ENCODE measurements at places on chromosomes 2 and 18.

DNA sequence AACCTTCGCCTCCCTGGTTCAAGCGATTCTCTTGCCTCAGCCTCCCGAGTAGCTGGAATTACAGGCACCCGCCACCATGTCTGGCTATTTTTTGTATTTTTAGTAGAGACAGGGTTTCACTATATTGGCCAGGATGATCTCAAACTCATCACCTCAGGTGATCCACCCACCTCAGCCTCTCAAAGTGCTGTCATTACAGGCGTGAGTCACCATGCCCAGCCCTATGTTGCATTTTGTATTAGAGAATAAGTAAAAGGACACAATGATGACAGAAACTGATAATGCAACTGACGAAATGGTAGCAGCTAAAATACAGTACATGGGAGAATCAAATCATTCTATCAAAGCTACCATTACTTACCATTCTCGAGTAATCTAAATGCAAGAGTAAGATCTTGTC lies 276.7 kb downstream of the DSEL start:
- DNase-seq: peak; percentile 5

DNA sequence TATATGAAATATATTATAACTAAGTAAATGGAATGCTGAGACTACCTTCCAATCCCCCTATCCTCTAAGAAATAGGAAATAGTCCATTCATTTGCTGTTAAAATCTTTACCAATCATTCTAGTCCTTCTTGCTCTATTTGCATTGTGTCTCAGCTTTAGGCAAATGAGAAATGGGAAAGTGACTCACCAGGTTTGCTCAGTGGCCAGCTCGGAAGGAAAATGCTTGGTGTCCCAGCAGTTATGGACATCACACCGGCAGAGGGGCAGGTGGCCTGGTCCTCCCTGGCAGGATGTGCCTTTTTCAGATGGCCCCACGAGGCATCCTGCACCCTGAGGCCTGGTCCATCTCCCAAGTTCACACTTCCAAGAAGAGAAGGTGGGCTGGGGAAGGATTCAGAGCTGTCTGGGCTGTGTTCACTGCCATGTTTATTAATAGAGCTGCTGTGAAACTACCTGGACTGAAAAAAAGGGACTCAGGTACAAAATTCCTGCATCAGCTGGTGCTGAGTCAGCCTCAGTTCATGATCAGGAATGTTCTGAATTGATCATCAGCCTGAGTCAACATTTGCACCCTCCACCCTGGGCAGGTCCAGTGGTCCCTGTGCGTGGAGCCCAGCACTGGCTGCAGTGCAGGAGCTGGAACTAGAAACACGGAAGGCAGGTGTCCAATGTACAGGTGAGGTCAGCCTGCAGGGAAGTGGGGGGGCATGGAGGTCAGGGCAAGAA lies 60.1 kb upstream of the ARL4C start:
- DNase-seq: no peak

GRCh38 chr2:3430740-3431490 lies 51.4 kb downstream of the TRAPPC12 start:
- no peak for DNase-seq

DNA sequence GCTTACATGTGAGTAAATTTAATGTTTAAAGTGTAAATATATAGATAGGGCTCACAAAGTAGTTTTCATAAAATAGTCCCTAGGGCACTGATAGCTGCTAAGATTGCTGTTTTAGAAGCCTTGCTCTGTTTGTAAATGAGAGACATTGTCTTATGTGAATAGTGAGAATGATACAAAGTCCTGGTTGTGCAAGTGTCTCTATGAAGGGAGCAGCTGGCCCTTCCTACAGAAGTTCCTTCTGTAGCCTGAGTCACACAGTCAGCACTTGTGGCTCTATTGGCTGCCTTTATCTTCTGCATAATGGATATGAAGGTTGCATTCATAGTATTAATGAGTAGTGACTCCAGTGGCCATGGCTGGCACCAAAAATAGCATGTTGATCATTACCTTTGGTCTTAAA lies 279.7 kb downstream of the OSR1 start:
- no peak for DNase-seq

DNA sequence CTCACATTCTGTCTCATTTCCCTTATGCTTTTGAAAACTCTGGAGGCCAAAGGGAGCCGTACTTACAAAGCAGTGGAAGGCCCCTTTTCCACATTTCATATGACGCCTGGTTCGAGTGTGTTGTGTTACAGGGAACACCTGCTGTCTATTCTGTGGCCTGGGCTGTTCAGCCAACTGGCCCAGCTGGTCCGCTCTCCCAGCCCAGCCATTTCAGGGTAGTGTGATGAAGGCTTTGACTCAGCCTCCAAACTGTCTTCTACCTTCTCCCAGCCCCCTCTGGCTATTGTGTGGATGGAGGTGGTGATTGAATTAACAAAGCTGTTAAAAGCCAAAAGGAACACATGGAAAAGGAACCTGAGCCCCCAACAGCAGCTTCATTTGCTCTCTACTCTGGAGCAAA lies 233.8 kb downstream of the ICOS start:
- DNase-seq: no peak

- DNase-seq: no peak
Observed at GRCh38 chr2:126887506-126887905, 11.2 kb upstream of the TEX51 start.

DNA sequence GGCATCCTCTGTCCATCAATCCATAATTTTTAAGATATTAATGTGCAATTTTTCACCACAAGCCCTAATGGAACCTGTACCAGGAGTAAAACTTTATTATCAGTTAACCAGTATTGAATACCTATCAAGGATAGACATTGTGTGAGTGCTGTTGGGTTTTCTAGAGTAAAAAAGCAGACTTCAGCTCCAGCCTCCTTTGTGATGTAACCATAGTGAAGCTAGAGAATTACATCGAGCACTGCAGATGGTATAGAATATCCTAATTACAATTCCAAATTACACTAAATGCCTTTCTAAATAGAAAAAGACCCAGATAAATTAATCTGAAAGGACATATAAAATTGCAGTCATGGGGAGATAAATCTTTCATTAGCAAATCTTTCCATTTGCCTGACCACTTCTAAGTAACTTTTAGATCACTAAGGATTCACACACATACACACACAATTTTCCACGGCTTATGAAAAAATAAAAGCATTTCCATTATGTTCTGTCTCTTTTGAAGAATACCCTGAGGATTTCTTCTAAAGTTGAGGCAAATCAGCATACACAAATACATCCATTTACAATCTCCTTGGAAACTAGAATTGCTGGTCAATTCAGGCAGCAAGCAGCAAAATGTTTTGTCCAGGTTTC lies 117.1 kb upstream of the TANK start:
- DNase-seq: no peak

GRCh38 chr2:42706836-42707235 lies 57.1 kb downstream of the OXER1 start:
- DNase-seq: no peak

GRCh38 chr2:95056461-95057459 lies 31.3 kb downstream of the MAL start:
- no peak for DNase-seq

- DNase-seq: no peak
Observed at GRCh38 chr2:240443891-240444301, 8.4 kb downstream of the GPC1 start.

GRCh38 chr2:69780921-69781320 lies 39.0 kb downstream of the ANXA4 start:
- no peak for DNase-seq

DNA sequence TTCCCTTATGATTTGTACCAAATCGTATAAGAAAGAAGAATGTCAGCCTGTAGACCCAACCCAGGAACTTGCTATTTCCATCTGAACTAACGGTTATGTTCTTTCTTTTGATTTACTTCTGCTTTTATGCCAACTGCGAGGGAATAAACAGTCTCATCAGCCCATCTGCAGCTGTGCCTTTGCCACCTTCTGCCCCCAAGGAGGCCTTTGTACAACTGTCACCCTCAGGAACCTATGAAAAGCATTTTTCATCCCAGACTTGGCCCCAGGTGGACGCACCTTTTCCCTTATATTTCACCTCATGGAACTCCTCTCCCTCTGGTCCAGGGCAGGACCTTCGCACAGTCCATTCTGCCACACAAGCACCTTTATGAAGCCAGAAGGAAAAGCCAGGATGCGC lies 109.8 kb downstream of the AOX1 start:
- no peak for DNase-seq

DNA sequence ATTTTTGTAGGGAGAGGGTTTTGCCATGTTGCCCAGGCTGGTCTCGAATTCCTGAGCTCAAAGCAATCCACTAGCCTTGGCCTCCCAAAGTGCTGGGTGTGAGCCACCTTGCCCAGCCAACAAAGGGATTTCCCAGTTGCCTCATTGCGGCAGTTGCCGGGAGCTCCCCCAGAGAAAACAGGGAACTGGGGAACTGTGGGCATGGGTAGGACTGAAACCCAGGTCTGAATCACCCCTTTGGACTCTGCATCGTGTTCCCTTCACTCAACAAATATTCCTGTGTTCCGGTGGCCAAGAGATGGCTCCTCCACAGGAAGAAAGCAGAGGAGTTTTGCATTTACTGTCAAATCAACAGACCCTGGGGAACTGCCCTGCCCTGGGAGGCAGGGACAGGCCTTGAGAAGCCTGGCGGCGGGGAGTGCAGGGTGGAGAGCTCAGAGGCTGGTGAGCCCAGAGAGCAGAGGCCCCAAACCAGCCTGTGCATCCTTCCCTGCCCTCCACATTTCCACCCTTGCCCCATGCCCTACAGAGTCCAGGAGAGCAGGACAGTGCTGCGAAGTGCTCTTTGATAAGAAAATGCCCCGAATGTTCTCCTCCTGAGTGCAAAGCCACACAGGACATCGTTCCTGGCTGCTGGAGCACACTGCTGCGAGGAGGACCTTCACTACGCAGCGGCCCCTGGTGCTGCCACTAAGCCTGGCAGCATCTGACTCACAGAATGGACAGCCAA lies 24.9 kb downstream of the MYO7B start:
- DNase-seq: no peak

DNA sequence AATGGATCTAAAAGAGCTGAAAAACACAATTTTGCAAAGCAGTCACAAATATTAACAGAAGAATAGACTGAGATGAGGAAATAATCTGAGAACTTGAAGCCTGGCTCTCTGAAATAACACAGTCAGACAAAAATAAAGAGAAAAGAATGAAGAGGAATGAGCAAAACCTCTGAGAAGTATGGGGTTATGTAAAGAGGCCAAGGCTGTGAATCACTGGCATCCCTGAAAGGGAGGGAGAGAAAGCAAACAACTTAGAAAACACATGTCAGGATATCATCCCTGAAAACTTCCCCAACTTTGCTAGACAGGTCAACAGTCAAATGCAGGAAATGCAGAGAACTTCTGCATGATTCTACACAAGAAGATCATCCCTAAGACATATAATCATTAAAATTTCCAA lies 73.5 kb upstream of the LHCGR start:
- DNase-seq: no peak

DNA sequence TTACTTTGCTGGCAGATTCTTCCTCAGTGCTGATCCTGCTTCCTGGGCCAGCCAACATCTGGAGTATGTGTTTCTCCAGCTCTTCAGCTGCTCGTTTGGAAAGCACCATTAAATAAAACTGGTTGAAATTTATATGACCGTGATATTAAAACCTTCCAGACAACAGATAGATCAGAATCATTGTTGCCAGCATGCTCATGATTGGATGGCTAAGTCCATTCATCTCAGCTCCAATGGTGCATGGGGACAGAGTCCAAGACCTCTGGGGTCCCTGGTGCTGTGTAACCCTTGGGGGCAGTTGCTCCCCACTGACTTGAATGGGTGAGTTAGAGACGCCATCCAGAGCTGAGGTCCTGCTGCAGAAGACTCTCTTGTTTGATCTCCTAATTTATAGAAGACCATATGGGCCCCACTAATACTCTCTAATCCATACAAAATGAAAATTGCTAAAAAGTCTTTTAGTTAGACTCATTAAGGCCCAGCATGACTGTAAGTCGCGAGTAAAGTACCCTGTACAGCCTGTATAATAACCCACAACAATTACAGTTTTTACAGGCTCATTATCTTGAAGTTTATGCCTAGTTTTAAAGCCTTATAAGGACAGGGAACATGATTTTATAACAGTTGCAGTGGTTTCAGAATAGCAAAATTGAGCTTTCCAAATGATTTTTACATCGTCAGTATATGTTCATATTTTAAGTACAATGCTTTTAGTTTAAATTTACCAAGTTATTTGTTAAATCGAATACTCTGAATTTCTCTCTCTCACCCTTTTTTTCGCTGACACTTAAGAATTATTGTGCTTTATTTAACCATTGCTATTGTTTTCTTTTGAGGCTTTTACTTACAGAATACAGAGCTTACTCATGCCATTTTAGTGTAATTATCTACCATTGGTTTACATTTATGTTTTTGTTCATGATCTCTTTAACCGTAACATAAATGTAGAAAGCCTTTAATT lies 60.0 kb downstream of the CABLES1 start:
- no peak for DNase-seq

DNA sequence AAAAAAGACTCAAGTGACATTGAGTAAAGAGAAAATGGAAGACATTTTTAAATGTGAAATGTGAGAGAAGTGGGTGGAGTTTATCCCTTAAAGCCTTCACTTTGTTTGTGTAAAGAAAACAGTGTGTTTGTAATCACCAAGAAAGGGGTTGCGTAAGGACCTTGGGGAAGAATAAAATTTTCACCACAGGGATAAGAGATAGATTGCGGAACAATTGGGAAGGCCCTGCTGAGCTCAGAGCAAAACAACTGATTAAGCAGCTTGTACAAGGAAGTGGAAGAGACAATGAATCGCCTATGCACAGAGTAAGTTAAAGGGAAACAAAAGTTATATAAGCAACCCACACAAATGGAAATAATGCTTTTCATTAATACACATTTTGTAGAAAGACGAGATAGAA lies 327.7 kb downstream of the RAD51AP2 start:
- no peak for DNase-seq

GRCh38 chr2:58562276-58562675 lies 321.2 kb upstream of the FANCL start:
- DNase-seq: no peak

DNA sequence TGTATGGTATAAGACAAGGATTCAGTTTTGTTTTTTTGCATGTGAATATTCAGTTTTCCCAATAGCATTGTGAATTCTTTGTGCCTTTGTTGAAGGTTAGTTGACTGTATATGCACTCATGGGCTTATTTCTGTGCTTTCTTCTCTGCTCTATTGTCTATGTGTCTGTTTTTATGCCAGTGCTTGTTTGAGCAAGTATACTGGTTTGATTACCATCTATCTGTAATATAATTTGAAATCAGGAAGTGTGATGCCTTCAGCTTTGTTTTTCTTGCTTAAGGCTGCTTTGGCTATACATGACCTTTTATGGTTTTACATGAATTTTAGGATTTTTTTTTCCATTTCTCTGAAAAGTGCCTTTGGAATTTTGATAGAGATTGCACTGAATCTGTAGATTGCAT lies 23.5 kb downstream of the COLEC11 start:
- DNase-seq: no peak

GRCh38 chr2:133711201-133711600 lies 142.9 kb upstream of the NCKAP5 start:
- no peak for DNase-seq

GRCh38 chr2:85042330-85042729 lies 71.4 kb downstream of the KCMF1 start:
- DNase-seq: no peak

GRCh38 chr18:21830532-21830931 lies 89.9 kb downstream of the MIB1 start:
- no peak for DNase-seq

GRCh38 chr2:121099329-121100290 lies 185.4 kb downstream of the TFCP2L1 start:
- DNase-seq: no peak
